Brain microvascular endothelial cell (primary cell): ENCODE measurements at places on chromosomes 3 and 15.

- DNase-seq = peak; percentile 66
Observed at GRCh38 chr15:25690673-25691543, 172.2 kb downstream of the ATP10A start.

DNA sequence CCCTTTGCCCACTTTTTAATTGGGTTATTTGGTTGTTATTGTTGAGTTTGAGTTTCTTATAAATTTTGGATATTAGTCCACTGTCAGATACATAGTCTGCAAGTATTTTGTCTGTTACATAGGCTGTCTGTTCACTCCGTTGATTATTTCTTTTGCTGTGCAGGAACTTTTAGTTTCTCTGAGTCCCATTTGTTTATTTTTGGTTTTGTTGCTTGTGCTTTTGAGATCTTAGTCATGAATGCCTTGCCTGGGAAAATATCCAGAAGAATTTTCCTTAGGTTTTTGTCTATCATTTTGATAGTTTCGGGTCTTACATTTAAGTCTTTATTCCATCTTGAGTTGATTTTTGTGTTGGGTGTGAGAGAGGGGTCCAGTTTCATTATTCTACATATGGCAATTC, 254.5 kb downstream of the NLGN1 start:
- DNase-seq = no peak

GRCh38 chr3:67783281-67784250, 129.2 kb upstream of the SUCLG2 start:
- no peak for DNase-seq

DNA sequence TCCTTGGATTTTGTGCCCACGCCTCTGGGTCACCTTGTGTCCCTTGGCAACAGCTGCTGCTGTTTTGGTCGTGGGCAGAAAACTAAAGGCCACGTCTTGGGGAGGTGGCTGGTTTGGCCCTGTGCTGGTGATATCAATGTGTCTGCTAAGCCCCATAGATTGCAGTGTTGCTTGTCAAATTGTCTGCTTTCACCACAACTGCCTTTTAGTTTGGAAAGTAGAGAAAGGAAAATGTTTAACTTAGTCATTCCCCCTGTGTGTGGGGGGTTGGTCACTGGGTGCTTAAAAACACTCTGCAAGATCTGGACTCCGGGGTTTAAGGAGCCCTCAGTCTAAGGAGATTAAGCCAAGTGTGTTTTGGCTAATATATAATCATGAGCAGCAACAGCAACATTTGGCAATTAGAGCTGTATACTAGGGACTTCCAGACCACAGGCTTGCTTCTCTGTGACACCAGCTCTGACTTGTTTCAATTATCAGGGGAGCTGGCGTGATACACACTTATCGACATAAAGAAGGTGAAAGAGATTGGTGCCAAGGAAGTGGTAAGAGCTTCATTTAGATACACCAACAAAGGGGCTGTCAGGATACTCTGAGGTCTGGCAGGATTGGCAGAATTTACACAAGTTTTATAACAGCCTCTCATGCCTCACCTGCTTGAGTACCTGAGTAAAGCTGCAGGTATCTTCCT, 3.5 kb downstream of the SMAD3 start:
- DNase-seq = no peak

GRCh38 chr15:89143503-89144162, 55.4 kb downstream of the ABHD2 start:
- DNase-seq = peak; percentile 66

- no peak for DNase-seq
Observed at GRCh38 chr3:4996223-4996765, 17.1 kb downstream of the BHLHE40 start.

DNA sequence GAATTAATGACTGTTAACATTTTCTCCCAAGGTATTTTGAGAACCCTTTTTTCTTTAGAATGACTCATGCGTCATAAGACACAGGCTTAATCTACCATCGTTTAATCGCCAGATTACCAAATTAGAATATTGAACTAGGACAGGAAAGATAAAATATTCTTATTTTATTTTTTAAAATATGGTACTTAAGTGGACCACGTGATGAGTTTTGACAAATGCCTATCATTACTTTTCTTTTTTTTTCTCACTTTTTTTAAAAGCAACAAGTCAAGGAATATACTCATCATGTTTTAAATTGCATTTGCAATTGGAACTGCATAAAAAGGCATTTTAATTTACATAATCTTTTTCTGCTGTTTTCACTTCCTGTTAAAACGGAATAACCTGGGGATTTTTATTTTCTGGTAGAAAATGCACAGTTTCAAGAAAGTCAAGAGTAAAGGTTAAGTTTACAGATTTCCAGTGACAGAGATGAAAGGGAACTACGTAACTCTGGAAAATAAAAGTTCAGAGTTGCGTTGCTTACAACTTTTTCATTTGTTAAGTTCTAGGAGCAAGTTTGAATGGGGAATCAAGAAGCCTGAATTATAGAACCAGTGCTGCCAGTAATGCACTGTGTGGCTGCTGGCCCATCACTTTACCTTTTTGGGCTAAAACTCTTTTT, 23.6 kb downstream of the SIAH2 start:
- no peak for DNase-seq

DNA sequence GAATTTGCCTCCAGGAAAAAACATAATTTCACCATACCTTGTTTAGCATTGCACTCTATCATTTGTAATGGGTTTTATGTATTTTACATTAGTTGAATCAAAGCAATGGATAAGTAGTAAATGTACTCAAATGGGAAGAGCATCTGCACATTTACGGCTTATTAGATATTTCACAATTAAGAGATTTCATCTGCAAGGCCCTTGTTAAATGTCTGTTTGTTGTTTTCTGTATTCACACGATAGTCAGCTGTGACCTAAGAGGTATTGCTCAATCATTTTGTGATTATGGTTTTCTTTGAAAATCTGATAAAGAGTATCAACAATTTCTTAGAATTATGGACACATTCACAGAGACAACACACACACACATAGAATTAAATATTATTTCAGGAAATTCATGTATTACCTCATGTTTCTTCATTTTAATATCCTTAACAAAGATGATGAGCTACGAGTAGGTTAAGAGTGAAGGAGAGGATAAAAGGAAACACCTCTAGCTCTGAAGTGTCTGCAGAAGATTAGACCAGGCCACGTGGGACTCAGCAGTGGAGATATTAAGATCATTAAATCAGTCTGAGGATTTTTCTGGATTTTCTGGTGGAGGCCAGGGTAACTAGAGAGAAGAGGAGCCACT, 121.9 kb upstream of the POU1F1 start:
- DNase-seq = no peak

DNA sequence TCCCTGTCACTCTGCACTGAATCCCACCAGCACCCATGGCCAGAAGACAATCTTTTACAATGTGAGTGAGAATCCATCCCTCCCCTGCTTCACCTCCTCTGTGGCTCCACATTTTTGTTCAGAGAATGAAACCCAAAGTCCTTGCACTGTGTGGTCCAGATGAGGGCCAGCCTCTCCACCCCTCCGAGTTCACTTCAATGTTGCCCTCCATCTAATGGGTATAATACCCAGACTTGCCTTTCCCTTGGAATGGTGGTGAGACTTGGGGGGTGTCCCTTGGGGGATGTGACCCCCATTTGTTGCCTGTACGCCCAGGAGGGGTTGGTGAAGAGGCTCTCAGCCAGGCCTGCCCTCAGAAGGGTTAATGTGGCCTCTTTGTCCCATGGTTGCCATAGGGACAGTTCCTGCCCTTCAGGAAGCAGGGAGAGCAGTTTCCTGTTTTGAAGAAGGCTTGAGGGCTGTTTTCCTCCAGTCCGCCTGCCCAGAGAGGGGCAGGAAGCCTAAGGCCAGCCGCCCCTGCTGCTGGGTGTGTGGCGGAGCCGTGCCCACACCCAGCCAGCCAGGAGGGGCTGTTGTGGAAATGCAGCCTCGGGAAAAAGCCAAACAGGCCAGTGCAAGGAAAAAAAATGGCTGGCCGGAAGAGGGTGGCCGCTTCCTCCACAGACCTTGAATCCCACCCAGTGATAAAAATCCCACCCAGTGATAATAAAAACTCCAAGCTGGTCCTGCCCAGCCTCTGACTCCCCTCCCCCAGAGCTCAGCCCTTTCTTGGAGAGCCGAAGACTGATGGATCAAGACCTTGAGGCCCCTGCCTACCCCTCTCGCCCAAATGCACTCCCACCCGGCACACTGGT, 14.6 kb upstream of the FGD5 start:
- DNase-seq = no peak

GRCh38 chr15:60213377-60214000, 184.3 kb downstream of the ANXA2 start:
- no peak for DNase-seq

- no peak for DNase-seq
Observed at GRCh38 chr3:105842943-105843342, 25.9 kb downstream of the CBLB start.

DNA sequence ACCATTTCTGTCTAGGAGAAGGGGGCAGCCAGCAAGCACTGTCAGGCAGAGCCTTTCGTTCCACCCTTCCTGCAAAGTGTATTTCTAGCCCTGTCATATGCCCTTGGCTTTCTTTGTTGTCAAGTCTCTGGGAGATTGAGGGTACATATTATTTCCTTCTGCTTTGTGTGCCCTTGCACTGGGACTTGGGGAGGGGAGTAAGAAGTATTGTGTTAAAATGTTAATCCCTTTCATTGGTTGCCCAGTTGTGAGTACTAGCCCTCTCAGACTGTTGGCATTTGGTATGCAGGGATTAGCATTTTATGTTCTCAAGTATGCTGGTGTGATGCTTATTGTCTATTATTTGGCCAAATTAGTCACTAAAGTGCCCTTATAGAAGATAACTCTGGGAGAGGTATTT, 63.9 kb downstream of the RBM6 start:
- no peak for DNase-seq

GRCh38 chr15:42385206-42385979, 26.1 kb downstream of the CAPN3 start:
- peak; percentile 46 for DNase-seq

GRCh38 chr3:15283702-15284101, 48.7 kb downstream of the SH3BP5 start:
- DNase-seq = no peak

- no peak for DNase-seq
Observed at GRCh38 chr3:66267031-66267430, 46.2 kb downstream of the SLC25A26 start.

- DNase-seq = no peak
Observed at GRCh38 chr3:40914475-40914874, 284.8 kb upstream of the CTNNB1 start.
